Right renal pelvis (tissue), 4 donors: ENCODE measurements at places on chromosomes 3 and 15. TPM values are rescaled to one million over a fixed set of nuclear protein-coding genes. Genes with fewer than 3 reads are reported as not detected.

Gene RHOV
- 1.9 TPM for polyA plus RNA-seq

Gene COL8A1
- 6.8 TPM for polyA plus RNA-seq

Gene IGF1R
- 44.8 TPM for polyA plus RNA-seq

DNA sequence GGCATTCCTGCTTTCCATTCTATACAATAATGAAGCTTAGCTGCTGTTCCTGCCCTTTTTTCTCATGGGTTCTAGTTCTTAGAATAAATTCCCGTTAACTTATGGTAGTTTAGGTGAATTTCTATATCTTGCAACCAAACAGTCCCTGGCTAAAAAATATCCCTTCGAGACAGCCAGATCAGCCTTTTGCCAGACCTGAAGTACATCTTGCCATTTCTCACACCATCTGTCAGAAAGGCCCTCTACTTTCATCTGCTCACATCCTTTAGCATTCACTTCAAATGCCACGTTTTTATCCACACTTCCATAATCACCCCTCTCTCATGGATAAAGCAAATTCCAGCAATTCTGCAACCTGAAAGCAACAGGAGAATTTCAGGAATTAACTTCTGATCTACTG is 145.4 kb downstream of the GAP43 start:
- no peak for DNase-seq

DNA sequence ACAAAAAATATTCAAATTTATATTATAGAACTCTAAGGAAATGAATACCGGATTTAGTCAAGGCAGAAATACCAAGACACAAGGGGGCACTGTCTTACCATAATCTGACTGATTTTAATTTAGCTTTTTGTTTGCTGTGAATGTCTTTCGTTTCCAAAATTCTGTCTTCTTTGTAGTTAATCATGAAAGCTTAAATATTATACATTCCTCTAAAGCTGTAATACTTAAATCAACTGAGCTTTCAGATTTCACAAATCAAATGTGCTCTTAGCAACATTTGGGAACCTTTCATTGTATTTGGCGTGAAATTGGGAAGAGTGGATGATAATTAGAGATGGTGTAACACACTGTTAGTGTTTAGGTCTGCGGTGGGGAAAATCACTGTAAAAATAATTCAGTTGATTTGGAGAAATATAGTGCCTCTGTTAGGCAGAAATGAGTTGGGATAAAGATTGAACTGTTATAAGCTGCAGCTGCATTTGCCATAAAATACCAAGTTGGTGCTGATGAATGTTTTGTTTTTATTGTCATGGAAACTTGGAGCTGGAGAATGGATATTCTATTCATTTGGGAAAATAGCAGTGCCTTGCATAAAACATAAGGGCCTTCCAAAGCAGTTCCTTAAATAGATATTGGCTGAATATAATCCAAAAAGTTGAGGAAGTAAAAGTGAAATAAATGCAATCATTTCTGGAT is 228.2 kb downstream of the TCF12 start:
- DNase-seq = no peak

- no peak for DNase-seq
Measured at GRCh38 chr3:172918568-172919296, 168.2 kb downstream of the ECT2 start.

DNA sequence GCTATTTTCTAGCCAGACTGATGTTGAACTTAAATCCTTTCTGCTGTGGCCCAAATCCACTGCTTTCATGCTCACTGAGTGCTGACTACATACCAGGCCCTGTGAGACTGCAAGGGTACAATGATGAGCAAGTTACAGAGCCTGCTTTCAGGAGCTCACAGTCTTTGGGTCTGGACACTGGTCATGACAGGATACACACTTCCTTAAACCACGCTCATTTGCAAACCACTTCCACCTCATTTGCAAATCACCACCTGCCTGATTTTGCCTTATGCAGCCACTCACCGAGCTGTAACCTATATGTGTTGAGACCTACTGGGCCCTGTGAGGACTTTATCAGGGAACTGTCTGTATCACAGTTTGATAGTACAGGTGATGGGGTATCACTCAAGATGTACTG is 50.2 kb upstream of the LRRC58 start:
- DNase-seq = no peak
